Left colon (tissue), 2 donors: ENCODE measurements at places on chromosomes 2 and 18.

DNA sequence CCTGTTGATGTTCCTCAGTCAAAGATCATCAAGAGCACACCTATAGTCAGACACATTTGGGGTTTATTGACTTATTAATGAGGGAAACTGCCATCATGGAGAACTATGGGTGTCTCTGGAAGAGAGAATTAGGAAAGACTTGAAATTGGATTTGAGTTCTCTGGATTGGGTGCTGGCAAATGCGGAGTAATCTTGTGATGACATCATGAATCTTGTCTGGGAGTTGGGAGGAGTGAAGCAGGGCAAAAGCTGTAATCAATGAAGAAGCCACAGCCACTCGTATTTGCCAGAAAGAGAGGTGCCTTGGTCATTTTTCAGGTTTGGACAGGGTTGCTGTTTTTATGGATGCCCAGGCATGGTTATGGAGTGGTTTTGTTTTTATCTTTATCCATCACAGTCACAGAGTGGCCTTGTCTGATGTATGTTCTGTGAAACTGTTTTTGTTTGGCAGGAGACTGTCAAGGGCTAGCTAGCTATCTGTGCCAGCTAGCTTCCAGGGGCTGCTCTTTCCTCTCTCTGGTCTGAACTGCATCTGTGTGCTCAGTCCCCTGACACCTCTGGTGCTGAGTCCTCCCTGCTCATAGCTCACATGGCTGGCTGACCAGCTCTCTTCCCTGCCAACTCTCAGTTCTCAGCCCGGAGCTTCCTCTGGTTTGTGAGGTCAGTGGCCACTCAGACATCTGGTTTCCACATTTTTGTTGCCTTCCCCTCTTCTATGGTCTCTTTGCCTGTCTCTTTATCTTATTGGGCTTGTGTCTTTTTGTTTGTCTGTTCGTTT lies 193.4 kb upstream of the RMP24 start:
- DNase-seq = no peak

DNA sequence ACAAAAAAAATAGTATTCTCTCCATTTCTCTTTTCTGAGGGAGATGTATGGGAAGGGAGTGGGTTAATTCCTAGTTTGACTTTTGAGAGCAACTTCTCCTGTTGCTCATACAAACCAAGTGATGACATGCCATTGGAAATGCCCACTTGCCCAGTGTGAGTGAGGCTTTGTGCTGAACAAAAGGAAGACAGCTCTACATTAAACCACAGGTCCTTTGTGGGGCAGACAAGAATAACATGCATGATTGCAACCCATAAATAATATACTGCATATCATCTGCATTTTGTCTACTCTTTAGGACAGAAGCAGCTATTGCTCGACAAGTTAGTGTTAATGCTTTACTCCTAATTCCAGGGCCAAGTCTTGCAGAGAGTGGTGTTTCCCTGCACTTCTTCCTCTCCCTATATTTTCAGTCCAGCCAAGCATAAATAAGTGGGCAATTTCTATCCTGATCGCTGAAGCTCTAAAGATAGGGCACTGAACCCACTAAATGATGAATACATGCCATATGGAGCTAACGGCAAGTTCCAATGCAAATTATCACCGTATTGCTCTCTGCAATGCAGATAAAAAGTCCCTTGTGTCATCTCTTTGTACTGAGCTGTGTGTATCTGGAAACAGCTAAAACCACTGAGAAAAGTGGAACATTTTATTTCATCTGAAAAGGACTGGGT lies 19.4 kb upstream of the EHBP1 start:
- no peak for DNase-seq

DNA sequence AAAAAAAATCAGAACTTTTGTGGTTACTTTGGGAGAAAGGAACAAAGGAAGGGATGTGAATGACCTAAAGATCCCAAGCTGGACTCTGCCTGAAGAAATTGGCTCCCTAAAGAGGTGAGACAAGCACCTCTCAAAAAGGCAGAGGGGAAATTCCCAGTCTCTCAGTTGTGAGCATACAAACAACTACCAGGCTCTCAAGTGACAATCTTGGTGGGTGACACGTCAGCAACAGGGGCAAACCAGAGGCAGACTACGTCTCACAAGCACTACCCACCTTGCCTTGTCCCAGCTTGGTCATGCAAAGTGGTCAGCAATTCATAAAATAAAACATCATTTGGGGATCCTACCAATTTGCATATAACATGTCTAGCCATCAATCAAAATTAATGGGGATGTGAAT lies 24.3 kb upstream of the LRATD1 start:
- DNase-seq = no peak

DNA sequence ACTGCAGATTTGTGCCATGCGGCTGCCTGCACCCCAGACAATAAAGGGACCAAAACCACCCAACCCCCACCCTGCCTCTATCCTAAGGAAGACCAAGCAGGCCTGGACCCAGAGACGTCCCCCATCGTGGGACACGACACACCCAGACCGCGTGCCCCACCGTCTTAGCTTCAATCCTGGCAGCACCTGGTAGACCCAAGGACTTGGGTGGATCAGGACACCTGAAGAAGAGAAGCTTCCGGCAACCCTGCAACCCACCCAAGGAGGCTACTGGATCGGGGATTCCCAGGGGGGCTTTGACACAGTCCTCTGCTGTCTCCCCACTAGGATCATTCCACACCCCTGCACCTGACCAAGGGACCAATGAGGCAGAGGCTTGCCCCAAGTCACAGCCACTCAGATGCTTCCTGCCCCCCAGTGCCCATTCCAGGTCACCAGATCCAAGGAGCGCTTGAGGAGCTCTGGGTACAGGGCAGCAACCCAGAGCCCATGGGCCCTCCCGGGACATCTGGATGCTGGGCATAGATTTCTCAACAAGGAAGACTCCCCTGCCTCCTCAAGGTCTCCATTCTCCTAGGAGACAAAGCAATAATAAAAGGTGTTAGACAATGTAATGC lies 3.6 kb downstream of the ALPI start:
- DNase-seq = no peak

DNA sequence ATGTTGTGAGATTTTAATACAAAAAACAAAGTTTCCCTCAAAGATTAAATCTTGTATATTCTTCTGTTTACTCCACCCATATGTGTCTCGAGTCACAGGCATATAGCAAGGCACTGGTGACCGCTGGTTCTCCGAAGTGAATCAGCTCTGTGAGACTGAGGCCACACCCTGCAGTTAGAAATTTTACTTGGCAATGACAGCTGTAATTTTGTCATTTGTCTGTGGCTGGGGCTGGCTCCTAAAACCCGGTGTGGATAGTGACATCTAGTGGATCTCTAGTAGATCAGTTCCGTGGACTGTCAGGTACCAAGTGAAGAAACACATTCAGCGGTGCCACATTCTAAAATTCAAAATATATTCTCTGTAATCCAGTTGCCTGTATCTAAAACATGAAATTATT lies 278.0 kb downstream of the NEDD4L start:
- DNase-seq = peak; percentile 58

- DNase-seq = no peak
These were observed 7.9 kb downstream of the CTLA4 start for GRCh38 chr2:203875471-203875870.

- no peak for DNase-seq
These were observed 35.9 kb upstream of the TBC1D8 start for GRCh38 chr2:101187131-101187530.

GRCh38 chr2:26430826-26431225 lies 29.1 kb downstream of the DRC1 start:
- DNase-seq = no peak

GRCh38 chr2:212730994-212731393 lies 192.4 kb upstream of the ERBB4 start:
- no peak for DNase-seq

GRCh38 chr18:62963507-62963906 lies 248.2 kb downstream of the PHLPP1 start:
- no peak for DNase-seq

GRCh38 chr2:137467246-137467862 lies 496.9 kb upstream of the HNMT start:
- no peak for DNase-seq

DNA sequence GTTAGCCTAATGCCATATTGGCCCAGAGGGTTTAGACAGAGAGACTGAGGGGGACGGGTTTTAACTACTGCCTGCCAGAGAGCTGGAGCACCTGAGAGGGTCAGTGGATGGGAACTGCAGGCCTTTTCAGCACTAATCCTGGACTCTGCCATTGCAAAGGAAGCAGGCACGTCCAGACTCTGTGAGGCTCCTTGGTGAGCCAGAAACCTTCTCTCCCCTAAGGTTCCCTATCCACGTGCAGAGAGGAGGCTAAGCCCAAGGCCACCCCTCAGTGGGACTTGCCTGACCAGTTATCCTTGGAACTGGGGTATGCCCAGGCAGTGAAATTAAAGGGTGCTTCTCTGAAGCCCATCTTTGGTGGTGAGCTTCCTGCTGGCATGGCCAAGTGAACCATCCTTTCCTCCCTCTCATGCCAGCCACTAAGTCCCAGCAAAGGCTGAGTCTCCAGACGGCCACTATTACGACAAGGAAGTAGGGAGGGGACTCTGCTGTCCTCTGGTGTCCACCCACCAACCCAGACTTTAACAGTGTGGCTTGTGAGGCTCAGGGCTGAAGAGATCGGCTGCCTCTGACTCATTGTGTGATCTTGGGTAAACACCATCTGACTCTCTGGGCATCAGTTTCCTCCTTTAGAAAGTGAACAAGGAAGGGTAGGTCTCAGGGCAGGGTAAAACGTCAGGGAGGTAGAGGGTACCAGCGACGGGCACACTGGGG lies 3.9 kb upstream of the MLPH start:
- peak; percentile 86 for DNase-seq

DNA sequence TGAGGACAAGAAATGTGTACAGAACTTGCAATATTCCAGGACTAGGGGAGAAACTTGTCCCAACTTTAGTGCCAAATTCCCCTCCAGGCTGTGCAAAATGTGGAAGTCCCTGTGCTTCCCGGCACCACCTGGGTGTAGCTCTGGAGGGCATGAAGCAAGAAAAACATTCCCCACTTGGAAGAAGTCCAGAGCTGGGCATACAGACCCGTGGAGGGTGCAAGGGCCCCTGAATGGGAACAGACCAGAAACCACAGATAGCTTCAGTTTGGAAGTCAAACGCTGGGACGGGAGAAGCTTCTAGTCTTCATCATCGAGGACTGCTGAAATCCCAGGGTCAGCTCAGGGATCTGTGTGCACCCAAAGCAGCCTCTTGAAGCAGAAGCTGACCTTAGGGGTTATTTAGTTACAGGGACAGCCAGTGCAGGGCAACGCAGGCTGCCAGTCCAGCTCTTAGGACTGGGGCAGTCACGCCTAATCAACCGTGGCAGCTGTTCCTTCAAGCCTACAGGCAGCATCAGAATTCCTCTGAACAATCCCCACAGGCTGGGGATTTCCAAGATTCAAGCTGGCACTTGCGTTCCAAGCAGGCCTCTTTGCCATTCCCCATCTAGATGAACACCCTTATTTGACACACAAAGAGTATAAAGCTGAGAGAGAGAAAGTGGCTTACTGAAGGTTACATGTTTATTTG lies 269.4 kb downstream of the LOXHD1 start:
- DNase-seq = no peak

DNA sequence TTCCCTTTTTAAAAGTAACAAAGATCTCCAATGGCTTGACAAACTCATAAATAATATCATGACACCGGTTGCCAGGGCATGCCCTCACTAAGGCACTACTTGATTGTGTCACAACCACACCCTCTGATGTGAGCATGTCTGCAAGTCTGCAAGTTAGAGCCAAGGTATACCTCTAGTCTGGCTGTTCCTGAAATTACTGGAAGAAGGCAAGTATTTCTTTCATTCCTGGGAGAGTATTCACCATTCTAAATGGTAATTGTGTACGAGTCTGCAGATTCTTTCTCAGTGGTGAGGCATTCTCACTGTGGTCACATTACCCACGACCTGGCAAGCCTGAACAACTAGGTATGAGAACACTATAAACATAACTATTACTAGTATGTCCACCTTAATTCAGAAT lies 25.7 kb upstream of the RNU4ATAC start:
- no peak for DNase-seq

- no peak for DNase-seq
These were observed 37.5 kb downstream of the SLC4A3 start for GRCh38 chr2:219664944-219665343.

DNA sequence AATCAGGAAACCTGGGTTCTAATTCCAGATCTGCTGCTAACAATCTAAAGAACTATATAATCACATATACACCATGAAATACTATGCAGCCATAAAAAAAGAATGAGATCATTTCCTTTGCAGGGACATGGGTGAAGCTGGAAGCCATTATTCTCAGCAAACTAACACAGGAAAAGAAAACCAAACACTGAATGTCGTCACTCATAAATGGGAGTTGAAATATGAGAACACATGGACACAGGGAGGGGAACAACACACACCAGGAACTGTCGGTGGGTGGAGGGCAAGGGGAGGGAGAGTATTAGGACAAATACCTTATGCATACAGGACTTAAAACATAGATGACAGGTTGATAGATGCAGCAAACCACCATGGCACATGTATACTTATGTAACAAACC lies 33.2 kb downstream of the CDH2 start:
- DNase-seq = no peak

DNA sequence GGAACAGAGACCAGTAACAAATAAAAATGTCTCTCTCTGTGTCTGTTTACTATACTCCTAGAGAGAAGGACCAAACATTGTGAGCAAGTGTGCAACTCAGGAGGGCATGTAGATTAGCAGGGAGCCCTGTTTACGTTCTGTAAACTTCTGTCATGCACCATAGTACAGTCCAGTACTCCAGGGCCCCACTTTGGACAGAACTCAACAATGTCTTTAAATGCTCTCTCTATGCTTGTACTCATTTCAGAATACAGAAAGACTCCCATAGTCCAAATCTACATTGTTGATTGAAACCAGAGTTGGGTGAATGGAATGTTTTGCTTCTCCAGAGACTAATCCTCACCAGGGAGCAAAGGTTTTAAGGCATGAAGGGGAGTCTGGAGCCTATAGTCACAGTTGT lies 934.8 kb downstream of the NRXN1 start:
- no peak for DNase-seq

GRCh38 chr18:41706301-41706700 lies 248.7 kb upstream of the PIK3C3 start:
- DNase-seq = no peak

DNA sequence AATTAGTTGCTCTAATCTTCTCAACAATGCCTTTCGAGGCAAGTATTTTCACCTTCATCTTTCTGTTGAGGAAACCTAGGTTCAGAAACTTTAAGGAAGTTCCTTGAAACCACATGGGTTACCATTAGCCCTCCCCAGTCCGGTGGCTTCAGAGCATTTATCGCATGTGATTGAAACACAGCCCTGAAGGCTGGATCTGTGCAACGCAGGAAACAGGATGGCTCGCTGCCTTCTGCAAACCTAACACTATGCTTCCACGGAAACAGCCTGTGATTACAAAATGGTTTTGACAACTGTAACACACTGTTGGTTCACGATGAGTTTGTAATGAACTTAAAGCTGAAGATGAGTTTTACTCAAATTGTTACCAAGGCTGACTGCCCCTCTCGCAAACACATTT lies 68.5 kb downstream of the EPB41L3 start:
- no peak for DNase-seq

GRCh38 chr2:219142329-219142728 lies 18.3 kb downstream of the NHEJ1 start:
- DNase-seq = no peak
